ENCODE measurements at places on chromosomes 3 and 15.

DNA sequence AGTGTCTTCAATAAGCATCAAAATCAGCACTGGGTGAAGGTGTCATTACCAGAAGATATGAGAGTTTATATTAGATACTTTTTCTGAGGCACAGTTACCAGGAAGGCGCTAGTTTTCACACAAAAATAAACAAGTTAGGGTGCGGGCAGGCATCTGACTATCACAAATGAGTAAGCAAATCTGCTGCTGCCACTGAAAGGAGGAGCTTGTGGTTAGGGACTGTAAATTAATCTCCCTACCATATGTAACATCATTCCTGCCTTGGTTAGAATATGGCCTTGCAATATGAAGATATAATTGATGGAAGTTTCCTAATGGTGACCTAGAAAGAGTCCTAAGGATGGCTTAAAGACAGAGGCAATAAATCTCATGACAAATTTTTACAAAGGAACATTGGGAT lies 19.5 kb upstream of the EID1 start:
- peak; percentile 14 for DNase-seq

- no peak for DNase-seq
Measured at GRCh38 chr3:126527455-126528211, 3.7 kb downstream of the CHST13 start.

DNA sequence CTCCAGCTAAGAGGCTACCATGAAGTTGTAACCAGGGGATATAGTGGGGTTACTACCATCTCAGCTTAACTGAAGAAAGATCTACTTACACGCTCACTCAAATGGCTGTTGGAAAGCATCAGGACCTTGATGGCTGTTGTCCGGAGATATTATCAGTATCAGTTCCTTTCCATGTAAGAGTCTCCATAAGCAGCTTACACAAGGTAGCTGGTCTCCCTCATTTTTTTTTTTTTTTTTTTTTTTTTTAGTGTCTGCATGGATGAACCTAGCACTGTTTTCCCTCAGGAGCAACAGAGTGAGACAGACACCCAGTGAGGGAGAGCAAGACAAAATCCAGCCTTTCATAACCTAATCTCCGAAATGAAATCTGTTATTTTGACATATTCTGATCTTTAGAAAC lies 230.9 kb downstream of the CADM2 start:
- no peak for DNase-seq

DNA sequence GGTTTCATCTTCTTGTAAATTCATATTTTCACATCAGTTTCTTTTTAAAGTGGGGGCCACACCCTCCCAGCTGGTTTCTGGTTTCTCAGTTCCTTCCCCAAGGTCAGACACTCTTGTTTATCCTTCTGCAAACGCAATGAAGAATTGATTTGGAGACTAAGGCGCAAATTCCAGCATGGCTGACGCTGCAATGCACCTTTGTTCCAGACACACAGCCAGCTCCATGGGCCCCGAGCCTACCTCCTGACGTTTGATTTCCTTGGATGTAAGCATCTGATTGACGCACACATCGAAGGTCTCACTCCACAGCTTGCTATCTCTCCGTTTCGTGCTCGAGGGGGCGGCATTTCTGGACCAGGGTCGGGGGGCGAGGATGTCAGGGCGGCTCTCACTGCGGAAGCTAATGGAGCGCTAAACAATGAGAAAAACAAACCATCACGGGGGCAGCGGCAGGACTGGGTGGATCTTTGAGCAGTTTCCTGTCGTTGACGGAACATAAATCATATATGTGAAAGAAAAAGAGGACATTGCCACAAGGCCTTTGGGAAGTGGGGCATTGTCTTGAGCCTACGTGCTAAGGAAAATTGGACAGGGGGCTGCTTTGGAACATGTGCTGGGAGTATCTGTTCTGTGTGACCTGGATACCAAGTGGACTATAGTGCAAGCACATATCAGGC lies 46.9 kb downstream of the ARHGEF3 start:
- no peak for DNase-seq
